ENCODE measurements at places on chromosomes 11 and 22. TPM values are rescaled to one million over a fixed set of nuclear protein-coding genes. Genes with fewer than 3 reads are reported as not detected.

HTR3A gene
- 0.04 TPM for total RNA-seq

- H3K4me3 ChIP-seq, result no peak overlapping the region
- no peak for DNase-seq
- H3K36me3 ChIP-seq, result peaks cover 35% of the 10 kb centered on the region
- peaks cover 40% of the 10 kb centered on the region for H3K4me1 ChIP-seq
These were observed 17.8 kb downstream of the MYO18B start for GRCh38 chr22:25759825-25760231.

DNA sequence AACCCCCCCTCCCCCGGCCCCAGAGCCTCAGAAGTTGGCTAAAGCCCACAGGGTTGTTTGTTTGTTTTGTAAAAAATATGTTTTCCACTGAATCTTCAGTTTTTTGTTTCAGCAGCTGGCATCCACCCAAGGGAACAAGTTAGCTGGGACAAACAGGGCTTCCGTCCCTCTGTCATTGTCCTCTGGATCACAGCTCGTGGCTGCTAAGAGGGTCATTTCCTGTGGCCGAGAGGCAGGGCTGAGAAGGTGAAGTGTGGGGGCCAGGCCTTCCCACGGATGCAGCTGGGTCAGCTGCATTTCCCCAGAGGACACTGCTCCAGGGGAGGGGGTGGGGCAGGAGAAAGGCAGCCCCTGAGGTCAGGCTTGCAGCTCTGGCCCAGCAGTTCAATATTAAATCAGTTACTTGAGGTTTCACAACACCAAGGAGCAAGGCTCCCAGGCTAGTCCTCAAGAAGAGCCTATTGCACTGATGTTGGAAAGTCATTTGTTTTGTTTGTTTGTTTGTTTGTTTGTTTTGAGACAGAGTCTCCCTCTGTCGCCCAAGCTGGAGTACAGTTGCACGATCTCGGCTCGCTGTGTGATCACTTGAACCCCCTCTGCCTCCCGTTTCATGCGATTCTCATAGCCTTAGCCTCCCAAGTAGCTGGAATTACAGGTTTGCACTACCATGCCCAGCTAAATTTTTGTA, 34.4 kb upstream of the SMTN start:
- H3K4me3 ChIP-seq, result no peak overlapping the region
- DNase-seq, result peak; percentile 85
- no peaks in the 10 kb centered on the region for H3K27me3 ChIP-seq
- H3K27ac ChIP-seq, result peak overlapping the region; percentile 81
- no peaks in the 10 kb centered on the region for H3K36me3 ChIP-seq
- peaks cover 32% of the 10 kb centered on the region for H3K4me1 ChIP-seq

GRCh38 chr22:34851918-34852662, 213.9 kb upstream of the ISX start:
- no peak overlapping the region for H3K27ac ChIP-seq
- no peak overlapping the region for H3K4me3 ChIP-seq
- no peak for DNase-seq
- H3K27me3 ChIP-seq, result no peaks in the 10 kb centered on the region
- H3K4me1 ChIP-seq, result no peaks in the 10 kb centered on the region

- DNase-seq, result no peak
- H3K27ac ChIP-seq, result no peak overlapping the region
- H3K4me3 ChIP-seq, result no peak overlapping the region
- H3K27me3 ChIP-seq, result peaks cover 20% of the 10 kb centered on the region
These were observed 154.3 kb upstream of the TBCEL start for GRCh38 chr11:120869516-120870011.
